ENCODE measurements at places on chromosomes 5 and 9.

DNA sequence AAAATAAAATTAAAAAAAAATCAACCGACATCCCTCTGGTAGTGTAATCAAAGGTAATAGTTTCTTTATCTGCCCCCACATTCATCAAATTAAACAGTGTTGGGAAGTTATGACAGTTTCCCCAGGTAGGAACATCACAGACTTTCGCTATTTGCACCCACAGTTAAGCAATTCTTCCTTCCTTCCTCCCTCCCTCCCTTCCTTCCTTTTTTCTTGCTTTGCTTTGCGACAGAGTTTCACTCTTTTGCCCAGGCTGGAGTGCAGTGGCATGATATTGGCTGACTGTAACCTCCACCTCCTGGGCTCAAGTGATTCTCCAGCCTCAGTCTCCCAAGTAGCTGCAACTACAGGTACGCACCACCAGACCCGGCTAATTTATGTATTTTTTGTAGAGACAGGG is 10.8 kb upstream of the BICD2 start:
- DNase-seq, result no peak

DNA sequence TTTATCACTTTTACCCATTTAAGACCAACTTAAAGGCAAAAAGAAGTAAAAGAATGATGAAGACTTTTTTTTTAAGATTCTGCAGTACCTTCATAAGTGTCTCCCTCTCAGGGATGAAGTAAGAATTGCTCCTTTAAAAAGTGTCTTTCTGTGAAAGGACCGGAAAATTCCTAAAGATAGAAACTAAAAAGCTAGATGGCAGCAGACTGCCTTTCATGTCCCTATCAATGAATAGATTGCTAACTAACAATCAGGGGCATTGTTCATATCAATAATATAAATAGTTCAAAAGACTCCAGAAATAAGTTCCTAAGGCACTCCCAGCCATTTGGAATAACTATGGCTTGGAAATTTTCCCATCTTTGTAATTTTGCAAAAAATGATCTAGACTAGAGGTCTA is 558.0 kb downstream of the PDE4D start:
- no peak for DNase-seq

DNA sequence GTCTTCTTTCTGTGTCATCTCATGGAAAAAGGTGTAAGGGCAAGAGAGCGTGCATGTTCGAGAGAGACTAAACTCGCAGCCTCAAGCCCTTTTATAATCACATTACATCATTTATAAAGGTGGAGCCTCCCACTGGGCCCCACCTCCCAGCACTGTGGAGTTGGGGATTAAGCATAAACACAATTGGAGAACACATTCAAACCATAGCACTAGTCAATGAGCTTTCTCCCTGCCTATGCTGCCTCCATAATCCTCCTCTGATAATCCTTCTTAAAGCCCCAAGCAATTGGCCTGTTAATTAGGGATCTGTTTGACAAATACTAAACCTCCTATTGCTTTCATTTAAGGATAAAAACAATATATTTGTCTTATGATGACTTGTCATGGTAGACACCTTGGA is 99.6 kb downstream of the NMUR2 start:
- DNase-seq, result no peak

- no peak for DNase-seq
Observed at GRCh38 chr9:90156318-90156717, 486.3 kb downstream of the DIRAS2 start.

GRCh38 chr5:42579320-42579719 is 156.1 kb downstream of the GHR start:
- no peak for DNase-seq

- no peak for DNase-seq
Observed at GRCh38 chr5:53429706-53430105, 50.7 kb upstream of the FST start.

- no peak for DNase-seq
Observed at GRCh38 chr5:2492476-2492875, 259.0 kb downstream of the IRX2 start.

DNA sequence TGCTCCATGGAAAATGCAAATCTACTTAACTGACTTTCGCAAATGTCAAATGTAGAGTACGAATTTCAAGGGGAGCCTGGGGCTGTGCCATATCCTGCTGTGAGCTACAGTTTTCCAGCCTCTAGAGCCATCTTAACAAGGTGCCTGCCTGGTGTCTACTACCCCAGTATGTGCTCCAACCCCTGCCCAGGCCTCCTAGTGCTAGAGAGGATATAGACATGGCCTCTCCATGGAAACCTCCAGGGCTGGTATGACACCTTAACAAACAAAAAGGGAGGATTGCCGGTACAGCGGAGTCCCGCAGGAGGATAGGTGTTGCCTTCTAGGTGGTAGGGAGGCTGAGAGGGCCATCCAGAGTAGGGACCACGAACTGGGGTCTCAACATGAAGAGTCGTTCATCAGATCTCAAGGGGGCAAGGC is 13.6 kb upstream of the IL3 start:
- no peak for DNase-seq

- no peak for DNase-seq
Observed at GRCh38 chr5:180054226-180054625, 17.3 kb downstream of the RNF130 start.

DNA sequence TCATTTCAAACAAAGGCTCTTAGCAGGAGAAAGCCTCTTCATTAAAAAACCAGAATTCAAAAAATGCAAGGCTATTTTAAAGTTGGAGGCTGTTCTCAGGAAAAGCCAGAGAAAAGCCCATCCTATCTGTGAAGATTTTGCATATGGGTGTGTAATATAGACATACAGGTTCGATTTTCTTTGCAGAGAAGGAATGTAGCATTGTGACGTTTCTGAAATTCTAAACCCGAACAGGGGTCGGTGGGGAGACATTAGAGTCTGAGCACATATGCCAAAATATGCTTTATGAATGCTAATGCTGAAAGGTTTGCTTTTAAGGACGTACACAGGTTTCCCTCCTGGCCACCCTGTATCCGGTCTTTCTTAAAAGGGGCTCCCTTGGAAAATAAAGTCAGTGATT is 363.1 kb upstream of the PAPPA start:
- DNase-seq, result no peak
